Coronary artery (tissue), 2 donors: ENCODE measurements at places on chromosomes 5 and 9.

- no peak for DNase-seq
Measured at GRCh38 chr5:172735141-172735831, 35.7 kb downstream of the DUSP1 start.

GRCh38 chr5:133704411-133704810 is 92.1 kb upstream of the FSTL4 start:
- DNase-seq: no peak

GRCh38 chr5:148729182-148729581 is 74.9 kb upstream of the HTR4 start:
- no peak for DNase-seq

- no peak for DNase-seq
Measured at GRCh38 chr5:125411744-125412560, 665.5 kb upstream of the ZNF608 start.

DNA sequence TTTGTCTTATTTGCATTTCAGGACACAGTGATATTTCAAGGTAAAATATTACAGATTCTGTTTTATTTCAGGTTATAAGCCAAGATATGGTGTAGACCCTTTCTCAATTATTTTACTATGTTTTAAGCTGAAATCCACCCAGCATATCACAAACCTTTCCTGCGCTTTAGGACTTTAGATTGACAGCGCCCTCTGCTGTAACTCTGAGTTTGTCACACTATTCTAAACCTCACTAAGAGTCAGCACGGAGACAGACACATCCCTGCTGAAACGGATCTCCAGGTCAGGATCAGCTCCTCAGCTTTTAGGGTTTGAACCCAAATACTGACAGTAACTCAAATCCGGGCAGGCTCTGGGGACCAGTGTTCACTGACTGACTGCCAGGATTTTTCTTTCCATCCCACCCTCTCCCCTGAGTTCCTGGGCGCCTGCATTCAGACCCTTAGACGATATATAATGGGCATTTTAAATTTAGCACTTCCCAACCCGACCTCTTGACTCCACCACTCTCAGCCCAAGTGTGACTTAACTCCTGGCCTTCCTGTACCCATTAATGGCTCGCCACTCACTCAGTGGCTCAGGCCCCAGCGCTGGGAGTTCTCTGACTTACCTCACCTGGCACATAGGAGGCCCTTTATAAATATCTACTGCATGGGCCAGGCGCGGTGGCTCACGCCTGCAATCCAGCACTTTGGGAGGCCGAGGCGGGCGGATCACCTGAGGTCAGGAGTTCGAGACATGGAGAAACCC is 33.5 kb downstream of the TLX3 start:
- DNase-seq: no peak

GRCh38 chr5:13246053-13246452 is 698.4 kb downstream of the DNAH5 start:
- no peak for DNase-seq

DNA sequence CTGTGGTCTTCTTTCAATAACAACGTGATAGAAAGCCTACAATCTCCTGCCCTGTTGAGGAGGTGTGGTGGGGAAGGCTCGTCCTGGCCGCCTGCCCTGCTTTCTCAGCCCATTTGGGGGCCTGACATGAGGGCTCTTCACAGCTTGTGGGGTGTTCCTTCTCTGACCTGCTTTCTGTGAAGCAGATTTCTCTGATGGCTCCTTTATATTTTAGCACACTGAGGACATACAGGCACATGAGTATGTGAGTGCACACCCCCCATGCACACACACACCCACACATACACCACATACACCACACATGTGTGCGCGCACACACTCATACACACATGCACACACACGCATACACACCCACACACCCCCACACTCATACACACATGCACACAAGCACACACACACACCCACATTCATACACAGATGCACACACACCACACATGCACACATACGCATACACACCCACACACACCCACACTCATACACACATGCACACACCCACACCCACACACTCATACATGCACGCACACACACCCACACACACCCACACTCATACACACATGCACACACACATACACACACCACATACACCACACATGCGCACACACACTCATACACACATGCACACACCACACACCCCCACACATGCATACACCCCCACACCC is 117.5 kb downstream of the COL5A1 start:
- no peak for DNase-seq

GRCh38 chr5:79474367-79475151 is 39.4 kb downstream of the HOMER1 start:
- DNase-seq: no peak

- DNase-seq: no peak
Measured at GRCh38 chr5:167219298-167219697, 1072.1 kb upstream of the WWC1 start.
